ENCODE measurements at places on chromosomes 4 and X. TPM values are rescaled to one million over a fixed set of nuclear protein-coding genes. Genes with fewer than 3 reads are reported as not detected.

GRCh38 chrX:13029887-13030771, 14.3 kb downstream of the FAM9C start:
- H3K4me3 ChIP-seq: no peak overlapping the region
- H3K36me3 ChIP-seq: no peaks in the 10 kb centered on the region
- H3K27me3 ChIP-seq: no peaks in the 10 kb centered on the region
- peak overlapping the region; percentile 67 for H3K27ac ChIP-seq

The CXCL9 gene
- not detected for total RNA-seq

GRCh38 chrX:106611679-106612392, at the start of gene RADX:
Gene RADX (plus strand): TSS chrX:106611978. CDS start chrX:106612081, 103 bp downstream.
- no peaks in the 10 kb centered on the region for H3K4me1 ChIP-seq
- H3K27ac ChIP-seq: peak within 1 kb of the TSS; percentile 87
- H3K27me3 ChIP-seq: no peaks in the 10 kb centered on the region
- peak within 1 kb of the TSS; percentile 52 for H3K4me3 ChIP-seq
- peak; percentile 86 for DNase-seq
- no peaks in the 10 kb centered on the region for H3K36me3 ChIP-seq

- no peaks in the 10 kb centered on the region for H3K4me1 ChIP-seq
- H3K27me3 ChIP-seq: no peaks in the 10 kb centered on the region
- peaks cover 22% of the 10 kb centered on the region for H3K36me3 ChIP-seq
- H3K4me3 ChIP-seq: no peak overlapping the region
- no peak overlapping the region for H3K27ac ChIP-seq
- no peak for DNase-seq
Measured at GRCh38 chr4:184402239-184402638, 72.1 kb downstream of the IRF2 start.

All from T-cell (primary cell).